ENCODE measurements at places on chromosomes 6 and 20.

- DNase-seq, result no peak
Observed at GRCh38 chr6:110652520-110652919, 162.7 kb downstream of the CDK19 start.

DNA sequence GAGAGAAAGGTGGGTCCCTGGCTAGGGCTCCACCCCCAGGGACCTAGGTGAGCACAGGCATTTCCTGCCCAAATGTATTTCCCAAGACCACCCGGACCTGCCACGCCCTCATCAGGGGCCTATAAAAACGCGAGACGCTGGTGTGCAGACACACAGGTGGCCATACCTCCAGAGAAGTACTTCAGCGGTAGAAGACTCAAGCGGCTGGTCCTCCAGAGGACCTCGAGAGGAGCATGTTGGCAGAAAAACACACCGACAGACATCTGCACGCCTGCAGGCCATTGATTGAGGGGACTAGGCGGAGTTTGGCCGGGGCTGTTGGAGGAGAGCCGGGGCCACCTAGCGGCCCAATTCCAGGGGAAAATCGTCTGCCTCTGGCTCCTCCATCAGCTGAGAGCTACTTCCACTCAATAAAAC is 695.8 kb upstream of the MMS22L start:
- no peak for DNase-seq

- no peak for DNase-seq
Observed at GRCh38 chr6:90146921-90147649, 149.6 kb downstream of the BACH2 start.

DNA sequence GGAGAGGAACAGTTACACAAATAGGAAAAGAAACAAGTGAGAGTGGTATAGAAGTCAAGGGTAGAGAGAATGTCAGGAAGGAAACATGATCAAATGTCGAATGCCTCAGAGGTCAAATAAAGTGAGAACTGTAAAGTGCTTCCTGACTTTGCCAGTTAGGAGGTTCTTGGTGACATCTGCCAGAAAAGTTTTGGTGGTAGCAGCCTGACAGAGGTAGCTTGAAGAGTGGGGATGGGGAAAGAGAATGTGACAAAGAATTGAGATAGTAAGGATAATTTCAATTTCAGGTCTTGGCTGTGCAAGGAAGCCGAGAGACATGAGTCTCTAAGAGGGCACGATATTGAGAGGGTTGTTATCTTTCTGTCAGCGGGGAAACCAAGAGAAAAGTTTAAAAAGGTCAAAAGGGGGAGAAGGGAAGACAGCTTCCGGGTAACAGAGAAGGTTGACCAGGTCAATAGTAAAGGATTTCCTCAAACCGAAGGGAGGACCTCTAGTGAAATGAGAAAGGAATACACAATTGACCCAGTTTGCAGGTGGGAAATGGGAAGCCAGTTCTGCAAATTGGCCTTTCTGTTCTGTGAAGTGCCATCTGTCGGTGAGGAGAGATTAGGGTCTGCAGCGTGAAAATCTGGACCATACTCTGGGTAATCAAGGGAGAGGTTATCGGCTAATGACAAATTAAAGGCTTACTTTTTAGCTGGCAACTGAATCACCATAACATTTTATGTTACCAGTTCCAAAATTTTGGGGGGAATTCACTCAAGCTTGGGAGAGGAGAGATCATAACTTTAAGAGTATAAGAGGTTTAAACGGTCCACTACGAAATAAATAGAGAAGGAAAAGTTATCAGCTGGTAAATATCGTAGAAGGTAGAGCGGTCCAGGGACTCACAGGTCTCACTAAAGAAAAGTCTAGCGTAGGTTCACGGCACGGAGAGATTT is 973 bp upstream of the BRD2 start:
- DNase-seq, result peak; percentile 44

DNA sequence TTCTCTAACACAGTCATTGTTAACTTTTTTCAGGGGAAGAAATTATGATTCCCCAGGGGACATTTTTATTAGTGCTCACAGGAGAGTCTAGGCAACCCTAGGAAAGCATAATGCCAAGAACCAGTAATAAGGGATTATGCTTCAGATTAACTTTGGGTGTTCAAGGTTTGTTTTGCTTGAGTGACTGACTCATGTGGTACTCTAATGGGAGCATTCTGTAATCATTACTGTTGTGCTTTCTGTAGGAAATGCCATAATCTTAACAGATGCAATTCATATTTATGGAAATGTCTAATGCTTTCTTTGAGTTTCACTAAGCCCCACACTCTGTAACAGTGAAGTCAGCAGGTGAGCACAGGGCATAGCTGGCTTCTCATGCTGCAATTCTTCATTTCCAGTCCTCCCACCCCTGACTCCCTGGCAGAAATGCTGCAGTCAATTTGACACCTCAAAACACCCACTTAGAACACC is 263.4 kb upstream of the MAN1A1 start:
- no peak for DNase-seq

DNA sequence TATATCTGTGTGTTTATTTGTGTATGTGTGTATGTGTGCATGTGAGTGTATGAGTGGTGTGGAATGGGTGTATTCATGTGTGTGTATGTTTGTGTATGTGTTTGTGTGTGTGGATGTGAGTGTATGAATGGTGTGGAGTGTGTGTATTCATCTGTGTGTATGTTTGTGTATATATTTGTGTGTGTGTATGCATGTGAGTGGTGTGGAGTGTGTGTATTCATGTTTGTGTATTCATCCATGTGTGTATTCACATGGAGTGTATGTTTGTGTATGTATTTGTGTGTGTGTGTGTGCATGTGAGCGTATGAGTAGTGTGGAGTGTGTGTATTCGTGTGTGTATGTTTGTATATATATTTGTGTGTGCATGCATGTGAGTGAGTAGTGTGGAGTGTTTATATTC is 66.6 kb downstream of the PPP1R14C start:
- no peak for DNase-seq

- no peak for DNase-seq
Observed at GRCh38 chr6:108946695-108947094, 98.5 kb downstream of the ARMC2 start.

DNA sequence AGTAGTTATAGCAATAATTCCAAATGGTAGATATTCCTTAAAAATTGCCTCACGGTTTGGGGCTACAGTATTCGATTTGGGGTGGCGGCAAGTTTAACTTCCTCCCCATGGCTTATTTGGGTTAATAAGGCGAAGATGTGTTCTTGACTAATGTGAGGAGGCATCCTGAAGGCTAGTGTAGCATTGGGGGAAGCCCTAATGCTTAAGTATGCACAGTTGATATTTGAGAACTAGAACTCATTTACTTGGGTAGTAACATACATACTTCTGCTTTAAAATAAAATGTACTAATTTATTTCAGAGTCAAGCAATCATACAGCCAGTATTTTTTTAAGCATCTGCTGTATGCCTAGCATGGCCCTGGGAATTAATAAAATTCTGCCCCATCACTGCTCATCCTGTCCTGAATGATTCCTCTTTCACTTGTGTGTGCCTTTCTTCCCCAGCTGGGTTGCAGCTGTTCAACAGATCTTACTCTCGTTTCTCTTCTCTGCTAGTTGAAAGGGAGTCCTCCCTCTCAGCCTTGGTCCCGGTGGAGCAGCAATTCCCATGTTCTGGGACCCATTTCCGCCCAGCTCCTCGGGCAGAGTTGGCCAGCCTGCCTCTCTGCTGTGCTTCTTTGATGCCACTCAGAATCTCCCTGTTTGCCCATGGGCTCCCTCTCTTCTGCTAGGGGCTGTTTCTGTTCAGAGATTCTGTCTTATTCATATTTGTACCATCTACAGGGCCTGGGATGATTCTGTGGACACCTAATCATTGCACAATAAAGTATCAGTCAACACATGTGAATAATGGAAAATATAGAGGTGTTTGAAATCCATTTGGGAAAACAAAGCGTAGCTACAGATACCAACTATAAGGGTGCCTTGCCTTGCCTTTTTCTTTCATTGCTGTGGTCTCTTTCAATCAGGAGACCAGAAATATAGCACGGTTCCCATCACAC is 104.8 kb downstream of the ARID1B start:
- DNase-seq, result no peak

DNA sequence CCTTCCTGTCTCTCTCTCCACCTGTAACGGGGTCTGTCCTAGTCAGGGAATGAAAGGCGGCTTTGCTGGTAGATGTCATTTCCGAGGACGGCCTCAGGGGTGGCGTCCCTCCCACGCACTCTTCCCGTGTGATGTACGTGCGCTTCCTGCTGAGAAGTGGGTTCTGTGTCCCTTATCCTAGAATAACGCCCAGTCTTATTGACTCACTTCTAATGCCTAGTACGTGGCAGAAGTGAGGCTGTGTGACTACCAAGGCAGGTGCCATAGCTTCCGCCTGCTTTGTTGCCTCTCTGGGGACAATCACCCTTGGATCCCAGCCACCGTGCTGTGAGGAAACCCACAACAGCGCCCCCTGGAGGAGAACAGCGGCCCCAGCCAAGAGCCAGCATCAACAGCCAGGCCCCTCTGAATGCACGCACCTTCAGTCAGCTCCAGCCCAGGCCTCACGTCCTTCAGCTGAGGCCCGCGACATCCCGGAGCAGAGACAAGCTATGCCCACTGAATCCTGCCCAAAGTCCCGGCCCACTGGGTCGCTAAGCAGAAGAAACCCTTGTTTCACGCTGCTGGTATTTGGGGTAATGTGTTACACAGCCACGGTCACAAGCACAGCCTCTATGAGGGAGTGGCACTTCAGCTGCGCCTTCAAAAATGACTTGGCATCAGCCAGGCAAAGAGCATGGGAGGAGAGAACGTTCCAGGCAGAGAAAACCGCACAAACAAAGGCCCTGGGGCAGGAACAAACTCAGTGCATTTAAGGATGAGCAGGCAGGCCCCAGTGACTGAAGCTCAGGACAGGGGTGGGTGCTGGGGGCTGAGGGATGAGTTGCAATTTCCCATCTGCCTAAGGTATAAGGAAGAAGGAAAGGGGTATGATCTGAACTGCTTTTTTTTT is 224.2 kb downstream of the NFATC2 start:
- DNase-seq, result no peak

GRCh38 chr6:109963598-109964170 is 14.4 kb upstream of the GPR6 start:
- no peak for DNase-seq

GRCh38 chr20:4810426-4811019 is 88.8 kb downstream of the PRND start:
- no peak for DNase-seq

GRCh38 chr6:114195027-114195365 is 147.8 kb downstream of the HS3ST5 start:
- no peak for DNase-seq

All from CD4-positive, alpha-beta T cell treated with Interleukin-15 for 1 hour (primary cell).